NCI-H748 treated with DMSO at 0.1 percent for 48 hours (cell line): ENCODE measurements at places on chromosomes 16 and 17.

- DNase-seq: no peak
These were observed 821 bp downstream of the SOCS7 start for GRCh38 chr17:38352245-38353085.

- no peak for DNase-seq
These were observed 34.3 kb upstream of the TMEM92 start for GRCh38 chr17:50239937-50240336.

DNA sequence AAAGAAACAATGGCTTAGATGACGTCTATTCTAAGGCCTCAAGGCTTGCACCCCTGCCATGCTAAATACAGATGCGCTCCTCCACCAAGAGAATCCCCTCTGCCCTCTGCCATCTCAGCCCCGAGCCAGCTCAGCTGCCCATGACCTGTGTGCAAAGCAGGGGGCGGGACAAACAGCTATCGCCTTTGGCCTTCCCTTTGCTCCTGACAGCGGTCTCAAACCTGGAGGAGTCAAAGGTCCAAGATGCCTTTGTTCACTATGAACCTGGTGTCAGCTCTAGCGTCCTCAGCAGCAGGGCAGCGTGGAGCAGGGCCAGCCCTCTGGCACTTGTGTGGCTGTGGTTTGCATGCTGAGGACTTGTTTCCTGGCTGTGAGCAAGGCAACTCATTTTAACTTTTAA, 12.3 kb downstream of the SLX4 start:
- DNase-seq: no peak

GRCh38 chr17:6255322-6255721, 179.6 kb downstream of the AIPL1 start:
- DNase-seq: no peak

DNA sequence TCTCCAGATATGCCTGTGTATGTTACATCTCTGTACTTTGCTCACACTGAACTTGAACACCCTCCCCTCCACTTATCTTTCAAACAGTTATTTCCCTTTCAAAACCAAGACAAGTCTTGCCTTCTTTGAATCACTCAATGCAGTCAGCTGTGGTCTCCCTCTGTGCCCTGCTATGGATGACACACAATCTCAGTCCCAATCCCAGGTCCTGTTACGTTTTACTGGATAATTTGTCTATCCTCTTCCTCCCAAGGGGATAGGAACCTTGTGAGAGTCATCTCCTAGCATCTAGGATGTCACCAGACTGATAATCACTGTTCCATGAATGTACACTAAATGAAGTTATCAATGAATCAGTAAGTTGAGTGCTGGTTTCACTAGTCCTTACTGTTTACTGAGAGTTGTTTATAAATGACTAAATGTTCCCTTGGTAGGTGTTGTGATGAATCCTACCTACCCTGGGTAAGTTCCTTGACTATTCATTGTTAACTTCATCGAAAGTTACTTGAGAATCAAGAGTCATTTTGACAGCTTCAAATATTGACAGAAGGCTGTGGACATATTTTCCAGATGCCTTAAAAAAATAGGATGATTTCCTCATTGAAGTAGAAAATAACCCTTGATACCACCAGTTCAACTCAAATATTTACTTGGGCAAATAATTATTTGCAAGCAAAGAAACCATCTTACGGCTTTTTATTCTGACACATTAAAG, 244.9 kb downstream of the PRKCA start:
- peak; percentile 7 for DNase-seq

GRCh38 chr17:17064322-17064721, 22.1 kb downstream of the MPRIP start:
- DNase-seq: no peak
